Skin of body (tissue), 3 donors: ENCODE measurements at places on chromosomes 5 and 9. TPM values are rescaled to one million over a fixed set of nuclear protein-coding genes. Genes with fewer than 3 reads are reported as not detected.

The PDCD1LG2 gene
- 1.5 TPM for total RNA-seq

The PCA3 gene
- 0.20 TPM for total RNA-seq

The TRIM32 gene
- total RNA-seq = 12.3 TPM

The KCNIP1 gene
- 2.5 TPM for total RNA-seq

The FOXD1 gene
- 1.4 TPM for total RNA-seq

The LCN9 gene
- not detected for total RNA-seq

The C5orf46 gene
- 5.0 TPM for total RNA-seq

The CARD9 gene
- 3.0 TPM for total RNA-seq

The LCP2 gene
- 10.2 TPM for total RNA-seq

The FBP2 gene
- 5.5 TPM for total RNA-seq

The PKD2L2 gene
- 0.10 TPM for total RNA-seq

The SLC24A2 gene
- 0.30 TPM for total RNA-seq

The RAB3C gene
- total RNA-seq = 0.20 TPM

The EIF4E1B gene
- total RNA-seq = not detected

The SPZ1 gene
- total RNA-seq = not detected

The MAMDC2 gene
- total RNA-seq = 11.8 TPM

The SLC1A3 gene
- total RNA-seq = 61.1 TPM

The TSSK1B gene
- total RNA-seq = 0.10 TPM

The HAPLN1 gene
- 1.6 TPM for total RNA-seq

The PCDHA9 gene
- 0.30 TPM for total RNA-seq

The TMC1 gene
- total RNA-seq = 0.69 TPM

The MSMP gene
- total RNA-seq = not detected

The CDKN2B-AS1 gene
- total RNA-seq = 0.20 TPM

The C5orf34 gene
- total RNA-seq = 5.1 TPM

The LRRC70 gene
- total RNA-seq = 8.5 TPM

The RGS14 gene
- total RNA-seq = 13.7 TPM

The ST8SIA4 gene
- total RNA-seq = 10.9 TPM

The TXNDC15 gene
- 51.8 TPM for total RNA-seq

The SOHLH1 gene
- not detected for total RNA-seq
